ENCODE measurements at places on chromosomes 4 and X.

- no peak for DNase-seq
These were observed 108.0 kb downstream of the GPM6A start for GRCh38 chr4:175703956-175704600.

DNA sequence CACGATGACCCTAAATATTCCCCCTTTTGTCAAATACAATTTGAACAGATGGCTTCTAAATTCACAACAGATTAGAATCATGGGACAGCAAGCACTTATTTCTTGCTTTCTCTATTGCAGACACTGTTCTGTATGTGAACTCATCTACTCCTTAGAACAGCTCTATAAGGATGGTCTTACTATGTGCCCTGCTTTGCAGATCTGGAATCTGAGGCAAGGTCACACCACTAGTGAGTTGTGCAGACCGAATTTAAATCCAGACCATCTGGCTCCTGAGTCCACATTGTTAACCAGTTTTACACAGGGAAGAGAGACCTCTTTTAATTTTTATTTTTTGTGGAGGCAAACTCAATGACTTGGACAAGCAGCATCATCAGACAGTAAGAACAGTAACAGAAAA lies 50.2 kb downstream of the GPRIN3 start:
- no peak for DNase-seq

DNA sequence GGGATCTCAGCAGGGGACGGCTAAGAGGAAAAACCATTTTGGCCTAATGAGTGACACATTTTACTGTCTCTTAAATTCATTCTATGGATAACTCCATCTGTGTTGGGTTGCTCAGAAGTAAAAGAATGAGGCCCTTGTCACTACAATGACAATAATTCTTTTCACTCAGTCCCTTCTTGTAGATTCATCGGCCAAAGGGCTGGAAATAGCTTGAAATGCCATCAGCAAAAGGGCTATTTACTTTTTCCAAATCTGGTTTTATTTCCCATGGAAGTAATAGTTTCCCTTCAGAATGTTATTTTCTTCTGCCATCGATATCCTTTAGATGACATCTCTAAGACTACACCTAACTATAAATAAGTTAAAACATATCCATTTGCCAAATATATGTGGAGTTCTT lies 7.4 kb downstream of the MEPE start:
- no peak for DNase-seq

DNA sequence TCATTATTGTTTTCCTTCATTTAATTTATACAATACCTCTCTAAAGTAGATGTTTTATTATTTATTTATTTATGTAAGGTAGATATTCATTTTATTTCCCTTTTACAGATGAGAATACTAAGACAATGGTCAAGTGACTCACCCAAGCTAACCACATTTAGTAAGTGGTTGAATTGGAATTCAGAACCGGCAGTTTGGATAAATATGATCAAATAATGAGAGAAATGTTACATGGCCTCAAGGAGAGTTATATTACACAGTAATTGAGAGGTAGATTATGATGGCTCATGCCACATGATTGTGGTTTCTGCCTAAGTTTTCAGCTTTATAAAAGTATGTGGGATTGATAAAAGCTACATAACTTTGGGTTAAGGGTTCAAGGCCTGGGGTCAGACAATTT lies 239.4 kb upstream of the BOD1L1 start:
- no peak for DNase-seq

- DNase-seq: peak; percentile 80
These were observed at the start of gene GPC3 for GRCh38 chrX:133985164-133985966. GPC3 (minus strand) TSS chrX:133985594.
